ENCODE measurements at places on chromosomes 3 and 15. TPM values are rescaled to one million over a fixed set of nuclear protein-coding genes. Genes with fewer than 3 reads are reported as not detected.

ACKR4 gene
- total RNA-seq = not detected

GRCh38 chr3:41580274-41580959 lies 381.1 kb downstream of the CTNNB1 start:
- H3K27me3 ChIP-seq = no peaks in the 10 kb centered on the region
- no peaks in the 10 kb centered on the region for H3K4me1 ChIP-seq
- no peak overlapping the region for H3K27ac ChIP-seq
- H3K4me3 ChIP-seq = no peak overlapping the region

GRCh38 chr3:141070727-141071357 lies 19.7 kb downstream of the SPSB4 start:
- DNase-seq = no peak
- no peak overlapping the region for H3K27ac ChIP-seq
- H3K27me3 ChIP-seq = no peaks in the 10 kb centered on the region

- no peaks in the 10 kb centered on the region for H3K27me3 ChIP-seq
- H3K36me3 ChIP-seq = no peaks in the 10 kb centered on the region
- no peak for DNase-seq
- no peak overlapping the region for H3K27ac ChIP-seq
These were observed 140.2 kb upstream of the SKOR1 start for GRCh38 chr15:67685008-67685599.

DNA sequence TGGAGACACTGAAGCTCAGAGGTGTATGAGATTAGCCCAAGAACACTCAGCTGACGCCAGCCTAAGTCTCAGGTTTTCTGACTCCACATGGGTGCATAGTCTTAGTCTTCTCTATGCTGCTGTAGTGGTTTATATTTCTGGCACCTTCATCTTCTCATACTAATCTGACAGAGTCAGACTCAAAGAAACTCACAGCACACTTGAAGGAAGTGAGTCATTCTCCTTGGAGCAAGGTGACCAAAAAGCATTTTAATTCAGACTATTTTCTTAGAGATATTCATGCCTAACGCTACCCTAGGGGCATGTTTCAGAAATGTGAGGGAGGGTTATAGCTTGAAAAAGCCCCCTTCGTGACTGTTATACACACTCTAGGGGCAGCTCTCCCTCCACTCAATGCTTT lies 775.3 kb upstream of the ARPP21 start:
- DNase-seq = no peak
- H3K4me3 ChIP-seq = no peak overlapping the region
- H3K4me1 ChIP-seq = no peaks in the 10 kb centered on the region
- no peaks in the 10 kb centered on the region for H3K27me3 ChIP-seq

DNA sequence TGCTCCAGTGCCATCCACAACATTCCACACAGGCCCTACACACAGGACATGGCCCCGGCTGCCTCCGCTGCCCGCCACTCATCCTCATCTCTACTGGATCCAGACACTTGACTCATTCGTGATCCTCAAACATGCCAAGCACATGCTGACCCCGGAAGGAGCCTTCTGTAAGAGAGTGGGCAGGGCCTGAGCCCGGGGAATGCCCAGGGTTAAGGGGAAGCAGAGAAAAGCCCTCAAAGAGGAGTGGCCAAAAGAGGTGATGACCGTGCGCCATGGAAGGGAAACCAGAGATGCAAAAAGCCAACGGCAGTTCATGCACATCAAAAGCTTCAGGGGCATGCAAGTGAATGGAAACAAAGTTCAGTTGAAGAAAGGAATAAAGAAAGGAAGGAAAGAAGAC lies 46.1 kb downstream of the RFTN1 start:
- H3K4me1 ChIP-seq = no peaks in the 10 kb centered on the region
- no peaks in the 10 kb centered on the region for H3K36me3 ChIP-seq
- no peak overlapping the region for H3K4me3 ChIP-seq
- no peak overlapping the region for H3K27ac ChIP-seq
